CMK (cell line): ENCODE measurements at places on chromosomes 7 and 10.

GRCh38 chr7:22400936-22401553, 44.1 kb upstream of the RAPGEF5 start:
- DNase-seq: no peak

DNA sequence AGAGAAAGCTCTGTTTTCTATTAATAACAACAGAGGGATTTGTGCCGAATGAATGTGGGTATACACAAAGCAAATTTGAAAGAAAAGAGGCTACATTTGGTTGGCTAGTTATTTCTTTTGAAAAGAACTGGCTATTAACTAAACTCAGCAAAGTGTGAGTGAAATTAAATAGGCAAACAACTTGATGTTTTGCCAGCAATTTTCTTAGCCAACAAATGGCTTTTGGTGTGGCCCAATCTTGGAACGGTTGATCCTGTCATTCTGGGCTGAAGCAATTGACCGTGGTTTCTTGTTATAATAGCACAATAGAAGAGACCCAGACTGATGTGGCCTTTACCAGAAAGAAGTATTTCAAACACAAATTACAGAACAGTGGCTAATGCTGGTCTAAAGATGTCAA, 898.6 kb downstream of the KCNMA1 start:
- no peak for DNase-seq

DNA sequence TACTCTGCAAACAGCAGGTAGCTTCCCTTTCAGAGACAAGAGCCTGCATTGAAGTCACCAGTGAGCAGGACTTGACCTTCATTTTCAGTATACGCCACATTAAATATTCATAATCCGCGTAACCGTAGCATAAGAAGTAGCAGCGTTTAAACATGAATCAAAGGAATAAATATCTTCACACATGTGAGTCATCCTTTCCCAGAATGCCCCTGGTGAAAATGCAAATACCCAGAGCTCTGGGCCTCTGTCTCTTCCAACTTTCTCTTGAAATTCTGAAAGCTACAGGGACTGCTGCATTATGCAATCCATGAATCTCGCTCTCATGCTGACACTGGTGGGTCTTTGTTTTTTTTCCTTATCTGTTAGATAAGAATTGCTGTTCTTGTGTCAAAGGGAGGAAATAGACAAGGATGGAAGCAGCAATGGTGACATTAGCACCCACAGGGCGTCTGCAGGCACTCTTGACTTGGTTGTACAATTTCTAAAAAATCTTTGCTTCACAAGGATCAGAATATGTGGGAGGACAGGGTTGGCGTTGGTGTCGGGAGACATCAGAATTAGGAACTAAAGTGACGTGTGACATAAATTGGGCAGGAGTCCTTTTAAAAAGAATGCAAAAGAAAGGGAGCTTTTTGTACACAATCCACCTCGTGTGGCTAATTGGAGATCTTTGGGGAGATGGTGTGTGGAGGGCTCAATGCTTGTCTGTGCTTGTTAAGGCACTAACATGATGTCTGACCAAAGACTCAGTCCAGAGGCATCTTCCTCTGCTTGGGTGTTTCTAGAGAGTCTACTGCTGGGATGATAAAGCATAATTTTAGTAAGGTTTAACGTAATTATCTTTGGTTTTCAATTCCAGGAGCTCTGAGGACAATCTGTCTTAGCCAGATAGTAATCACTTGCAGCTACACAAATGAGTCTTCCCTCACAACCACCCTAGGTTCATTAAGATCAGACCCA, 390.3 kb downstream of the KCNMA1 start:
- DNase-seq: no peak

- DNase-seq: no peak
Measured at GRCh38 chr7:15936991-15937390, 250.5 kb upstream of the MEOX2 start.

DNA sequence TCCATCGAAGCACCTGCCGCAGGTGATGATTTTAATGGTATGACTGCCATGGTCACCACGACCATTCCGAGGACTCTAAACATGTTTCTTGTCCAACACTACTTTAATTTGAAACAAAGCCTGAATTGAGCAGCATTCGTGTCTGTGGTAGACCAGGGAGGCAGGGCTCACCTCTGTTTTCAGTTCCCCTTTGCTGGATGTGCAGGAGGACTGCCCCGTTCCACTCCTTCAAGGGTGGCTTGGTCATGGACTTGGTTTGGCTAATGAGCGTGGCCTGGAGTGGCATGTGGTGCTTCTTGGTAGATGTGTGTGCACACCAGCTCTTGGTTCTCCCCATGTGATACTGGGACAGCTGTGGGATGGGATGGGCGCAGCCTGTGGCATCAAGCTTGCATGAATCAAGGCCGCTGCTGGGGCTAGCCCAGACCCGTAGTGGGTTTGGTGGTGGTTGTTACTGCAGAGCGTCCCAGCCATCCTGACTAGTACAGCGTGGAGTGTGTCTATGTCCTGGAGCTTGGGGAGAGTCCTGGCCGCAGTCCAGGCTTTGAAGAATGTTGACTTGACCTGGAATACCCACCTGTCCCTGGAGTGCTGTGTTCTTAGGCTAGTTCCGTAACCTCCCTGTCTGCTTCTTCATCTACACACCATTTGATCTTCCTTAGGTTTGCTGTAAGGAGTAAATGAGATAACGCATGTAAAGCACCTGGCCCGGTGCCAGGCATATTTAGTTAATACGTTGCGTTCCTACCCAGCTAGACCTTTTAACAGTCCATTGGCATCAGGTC, 34.8 kb downstream of the MGMT start:
- no peak for DNase-seq

- DNase-seq: no peak
Measured at GRCh38 chr7:1124164-1124563, 35.8 kb downstream of the ZFAND2A start.

DNA sequence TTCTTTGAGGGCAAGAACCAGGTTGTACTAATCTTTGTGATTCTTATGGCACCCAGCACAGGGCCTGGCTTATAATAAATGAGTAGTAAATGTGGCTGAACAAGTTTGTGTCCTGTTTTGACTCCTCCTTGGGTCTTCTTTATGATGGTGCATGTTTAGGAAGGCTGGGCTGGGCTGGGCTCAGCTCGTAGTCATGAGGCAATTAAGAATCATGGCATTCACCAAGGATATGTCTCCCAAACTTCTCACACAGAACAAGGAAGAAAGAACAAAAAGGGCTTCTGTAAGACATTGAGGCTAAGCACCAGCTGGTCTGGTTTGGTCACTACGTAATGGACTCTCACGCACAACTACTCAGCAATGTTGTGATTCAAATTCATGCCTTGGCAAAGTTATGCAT, 30.5 kb upstream of the YAE1 start:
- no peak for DNase-seq

DNA sequence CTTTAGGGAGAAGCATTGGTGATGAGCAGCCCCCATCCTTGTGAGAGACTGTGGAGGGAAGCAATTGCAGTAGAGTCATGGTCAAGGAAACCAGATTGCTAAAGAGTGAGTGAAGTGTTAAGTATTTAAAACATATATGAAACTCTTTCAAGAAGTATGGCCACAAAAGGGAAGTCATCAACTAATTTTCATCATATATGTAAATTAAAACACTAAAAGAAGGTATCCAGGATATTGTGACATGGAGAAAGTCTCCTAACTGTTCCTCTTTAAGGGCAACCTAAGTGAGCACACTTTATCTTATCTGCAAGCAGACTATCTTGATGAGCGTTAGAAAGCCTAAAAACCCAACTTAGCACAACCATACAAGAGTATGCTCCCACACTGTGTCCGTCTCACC, 69.7 kb downstream of the CD36 start:
- DNase-seq: no peak
